CD14-positive monocyte (primary cell): ENCODE measurements at places on chromosomes 3 and 15. TPM values are rescaled to one million over a fixed set of nuclear protein-coding genes. Genes with fewer than 3 reads are reported as not detected.
A peak's percentile ranks its signal among the peaks of the same experiment; 100 is the strongest.

BRK1 gene
- polyA plus RNA-seq = 295 TPM

KNL1 gene
- polyA plus RNA-seq = 0.13 TPM

SUSD5 gene
- polyA plus RNA-seq = not detected

CKMT1B gene
- not detected for polyA plus RNA-seq

FEZF2 gene
- not detected in 2 replicates for polyA plus RNA-seq

ANKDD1A gene
- polyA plus RNA-seq = 0.90 TPM

BLM gene
- 0.69 TPM for polyA plus RNA-seq

GOLGA6A gene
- polyA plus RNA-seq = 0.03 TPM in 1 of 2 replicates, not detected in the other

PGBD4 gene
- 0.29 and 0.93 TPM in 2 replicates for polyA plus RNA-seq

DNA sequence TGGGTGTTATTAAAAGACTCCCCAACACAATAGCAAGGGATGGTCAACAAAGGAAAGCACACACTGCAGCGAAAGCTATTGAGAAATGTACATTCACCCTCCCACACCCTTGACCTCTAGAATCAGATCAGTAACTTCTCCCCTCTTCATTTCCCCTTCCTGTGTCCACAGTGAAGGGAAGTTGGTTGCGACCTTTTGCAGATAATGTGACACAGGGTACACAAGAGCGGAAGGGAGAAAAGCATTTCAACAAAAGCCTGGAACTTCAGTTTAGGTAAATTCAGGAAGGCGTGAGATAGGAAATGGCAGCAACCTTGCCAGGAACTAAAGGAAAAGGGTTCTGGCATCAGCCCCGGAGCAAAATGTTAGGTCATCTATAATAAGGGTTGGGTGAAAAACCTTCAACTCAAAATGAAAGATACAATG lies 899.8 kb downstream of the MCTP2 start:
- H3K4me3 ChIP-seq = no peak overlapping the region
- no peak for DNase-seq
- no peaks in the 10 kb centered on the region for H3K27me3 ChIP-seq
- H3K36me3 ChIP-seq = no peaks in the 10 kb centered on the region
- H3K27ac ChIP-seq = no peak overlapping the region

DNA sequence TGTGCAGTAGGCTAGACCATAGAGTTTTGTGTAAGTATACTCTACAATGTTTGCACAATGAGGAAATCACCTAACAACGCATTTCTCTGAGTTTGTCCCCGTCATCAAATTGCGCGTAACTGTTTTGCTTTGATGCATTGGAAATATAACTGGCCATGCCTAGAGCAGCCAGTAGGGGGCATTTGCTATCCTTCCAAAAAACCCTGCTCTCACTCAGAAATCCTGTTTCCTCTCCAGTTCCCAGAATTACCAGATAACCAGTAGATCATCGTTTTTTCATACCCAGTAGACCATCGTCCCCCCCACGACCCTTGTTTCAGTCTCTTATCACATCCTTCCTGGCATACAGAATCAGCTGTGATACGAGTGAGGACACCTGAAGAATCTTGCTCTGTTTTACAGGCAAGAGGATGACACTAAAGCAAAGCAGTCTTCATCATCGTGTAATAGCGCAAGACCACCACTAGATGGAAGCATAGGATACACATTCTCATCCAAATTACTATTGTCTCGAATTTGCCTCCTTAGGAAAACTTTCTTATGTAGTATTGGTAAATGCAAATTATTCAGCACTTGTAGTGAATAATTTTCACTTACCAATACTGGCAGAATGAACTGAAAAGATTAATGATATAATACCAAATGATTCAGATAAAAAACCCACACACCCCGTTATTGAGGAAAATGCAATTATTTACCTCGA lies 4.4 kb upstream of the GABRR3 start:
- H3K27me3 ChIP-seq = peaks cover 7% of the 10 kb centered on the region
- H3K36me3 ChIP-seq = no peaks in the 10 kb centered on the region
- H3K27ac ChIP-seq = no peak overlapping the region
- peak overlapping the region; percentile 45 for H3K4me3 ChIP-seq

- peaks cover 44% of the 10 kb centered on the region for H3K4me1 ChIP-seq
- DNase-seq = peak; percentile 64
- H3K27ac ChIP-seq = peak overlapping the region; percentile 28
- no peaks in the 10 kb centered on the region for H3K36me3 ChIP-seq
- peaks cover 39% of the 10 kb centered on the region for H3K27me3 ChIP-seq
These were observed 2.0 kb upstream of the CEMIP start for GRCh38 chr15:80777137-80777536.

- no peak for DNase-seq
- H3K27me3 ChIP-seq = no peaks in the 10 kb centered on the region
- H3K36me3 ChIP-seq = no peaks in the 10 kb centered on the region
- no peak overlapping the region for H3K27ac ChIP-seq
These were observed 75.3 kb downstream of the ZNF609 start for GRCh38 chr15:64535460-64536243.

DNA sequence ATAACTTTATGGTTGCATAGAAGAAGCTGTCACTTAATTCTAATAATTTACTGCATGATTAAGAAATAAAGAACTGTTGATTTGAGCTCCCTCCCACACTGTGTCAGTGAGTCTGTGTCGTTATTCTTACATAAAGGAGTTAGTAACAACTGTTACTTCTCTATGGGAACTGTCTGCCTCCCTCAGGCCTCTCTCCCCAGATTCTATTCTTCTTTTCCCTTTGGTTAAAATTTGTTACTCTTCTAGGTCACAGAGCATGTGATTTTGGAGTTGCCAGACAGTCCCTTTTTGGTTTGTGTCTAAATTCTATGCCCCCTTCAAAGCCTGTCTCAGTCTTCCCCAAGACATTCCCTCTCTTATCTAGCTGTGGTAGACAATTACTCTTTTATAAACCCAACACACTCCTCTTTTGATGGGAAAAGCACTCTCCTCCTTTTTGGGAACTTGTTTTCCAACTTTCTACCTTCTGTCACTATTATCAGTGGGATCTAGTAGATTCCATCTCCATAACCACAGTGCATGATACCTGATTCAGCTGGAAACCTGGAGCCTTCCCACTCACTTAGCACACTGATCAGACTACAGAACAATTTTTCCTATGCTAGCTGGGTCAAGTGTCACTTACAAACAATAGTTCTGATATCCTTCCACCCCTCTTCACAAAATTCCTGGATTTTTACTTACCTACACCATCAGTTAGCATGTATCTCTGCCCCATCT lies 422.1 kb upstream of the TGFBR2 start:
- H3K27me3 ChIP-seq = no peaks in the 10 kb centered on the region
- no peak overlapping the region for H3K4me3 ChIP-seq
- H3K27ac ChIP-seq = no peak overlapping the region
- DNase-seq = no peak

DNA sequence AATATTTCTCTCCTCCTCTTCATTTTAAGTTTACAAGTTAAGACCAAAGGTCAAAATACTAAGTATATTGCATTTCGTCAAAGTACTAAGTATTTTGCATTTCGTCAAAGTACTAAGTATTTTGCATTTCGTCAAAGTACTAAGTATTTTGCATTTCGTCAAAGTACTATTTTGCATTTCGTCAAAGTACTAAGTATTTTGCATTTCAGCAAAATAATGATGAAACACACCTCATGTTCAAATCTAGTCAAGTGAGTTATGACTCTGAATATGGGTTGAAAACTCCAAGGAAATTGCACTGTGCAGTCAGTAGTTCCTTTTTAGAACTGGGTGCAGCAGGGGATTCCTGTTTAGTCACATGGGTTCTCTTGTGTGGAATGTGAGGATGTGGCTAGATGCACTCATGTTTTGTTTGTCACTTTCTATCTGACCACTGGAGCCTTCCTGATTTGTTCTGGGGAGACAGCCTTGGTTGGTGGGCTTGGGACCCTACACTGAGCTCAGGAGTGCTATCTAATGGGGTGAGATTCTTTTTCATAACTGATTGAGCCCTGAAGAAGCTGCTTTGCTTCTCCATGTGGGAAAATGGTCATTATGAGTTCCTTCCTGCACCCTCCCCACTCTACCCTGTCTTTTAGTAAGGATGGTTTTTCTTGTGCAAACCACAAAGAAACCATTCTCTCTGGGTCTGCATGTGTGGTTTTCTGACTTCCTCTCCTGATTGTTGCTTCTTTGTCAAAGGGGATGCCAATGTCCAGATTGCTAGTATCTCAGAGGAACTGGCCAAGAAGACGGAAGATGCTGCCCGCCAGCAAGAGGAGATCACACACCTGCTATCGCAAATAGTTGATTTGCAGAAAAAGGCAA lies 73.4 kb downstream of the CCK start:
- peak; percentile 50 for DNase-seq
- H3K4me3 ChIP-seq = no peak overlapping the region
- H3K4me1 ChIP-seq = peaks cover 31% of the 10 kb centered on the region
- H3K27me3 ChIP-seq = no peaks in the 10 kb centered on the region

DNA sequence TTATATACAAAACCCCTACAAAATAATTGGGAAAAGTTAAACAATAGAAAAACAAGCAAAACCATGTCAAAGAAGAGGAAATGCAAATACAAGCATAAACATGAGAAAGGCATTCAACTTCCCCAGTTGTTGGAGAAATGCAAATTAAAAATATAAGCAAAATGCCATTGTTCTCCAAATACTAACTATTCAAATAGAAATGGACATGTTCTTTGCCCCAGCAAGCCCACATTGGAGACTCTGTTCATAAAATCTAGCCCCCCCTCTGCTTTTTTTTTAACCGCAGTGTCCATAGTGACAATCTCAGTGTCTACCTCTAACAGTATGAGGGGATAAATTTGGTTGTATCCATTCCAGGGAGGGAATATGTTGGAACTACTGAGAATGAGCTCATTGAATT lies 59.7 kb upstream of the LCTL start:
- no peak overlapping the region for H3K4me3 ChIP-seq
- DNase-seq = no peak
- H3K27me3 ChIP-seq = peaks cover 6% of the 10 kb centered on the region
- H3K36me3 ChIP-seq = no peaks in the 10 kb centered on the region
- peaks cover 16% of the 10 kb centered on the region for H3K4me1 ChIP-seq

GRCh38 chr3:71956716-71957115 lies 171.8 kb upstream of the PROK2 start:
- no peaks in the 10 kb centered on the region for H3K36me3 ChIP-seq
- peaks cover 8% of the 10 kb centered on the region for H3K27me3 ChIP-seq
- DNase-seq = no peak
- H3K4me3 ChIP-seq = no peak overlapping the region
- no peak overlapping the region for H3K27ac ChIP-seq
- H3K4me1 ChIP-seq = peaks cover 7% of the 10 kb centered on the region

GRCh38 chr3:159137949-159138348 lies 336.1 kb downstream of the MFSD1 start:
- H3K36me3 ChIP-seq = no peaks in the 10 kb centered on the region
- H3K4me1 ChIP-seq = no peaks in the 10 kb centered on the region
- H3K27me3 ChIP-seq = no peaks in the 10 kb centered on the region
- H3K27ac ChIP-seq = no peak overlapping the region

DNA sequence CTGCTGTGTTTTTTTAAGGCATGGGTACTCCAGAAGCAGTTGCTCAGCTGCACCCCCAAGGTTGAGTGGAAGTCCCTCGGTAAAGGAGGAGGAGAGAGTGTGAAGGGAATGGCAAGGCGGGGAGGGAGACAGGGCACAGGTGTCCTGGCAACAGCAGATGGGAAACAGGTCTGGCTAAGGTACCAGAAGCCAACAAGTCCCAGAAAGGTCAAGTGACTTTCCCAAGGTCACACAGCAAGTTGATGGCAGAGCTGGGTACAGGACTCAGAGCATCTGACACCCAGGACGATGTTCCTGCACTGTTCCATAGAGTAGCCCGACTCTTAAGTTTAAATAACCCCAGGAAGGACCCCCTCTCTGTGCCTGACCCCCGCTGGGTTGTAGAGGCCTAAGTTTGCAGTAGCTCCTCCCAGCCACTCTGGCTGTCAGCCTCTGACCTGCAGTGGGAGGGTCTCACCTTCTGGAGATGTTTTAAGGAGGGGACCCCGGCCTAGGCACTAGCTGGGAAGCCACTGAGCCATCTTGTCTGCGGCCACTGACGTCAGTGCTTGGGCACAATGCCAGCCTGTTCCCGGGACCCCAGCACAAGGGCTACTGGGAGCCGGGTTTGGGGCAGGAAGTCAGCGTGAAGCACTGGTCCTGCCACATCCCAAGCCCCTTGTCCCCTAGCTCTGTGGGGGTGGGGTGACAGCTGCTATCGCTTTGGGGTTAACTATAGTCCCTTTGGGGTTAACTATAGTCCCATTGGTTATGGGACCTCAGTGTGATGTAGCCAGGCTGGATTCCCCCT lies 10.5 kb downstream of the CSK start:
- H3K36me3 ChIP-seq = peaks cover 46% of the 10 kb centered on the region
- peaks cover 88% of the 10 kb centered on the region for H3K4me1 ChIP-seq
- no peak for DNase-seq
- H3K27ac ChIP-seq = peak overlapping the region; percentile 33

GRCh38 chr3:109924196-109924595 lies 586.9 kb upstream of the DPPA4 start:
- H3K36me3 ChIP-seq = no peaks in the 10 kb centered on the region

DNA sequence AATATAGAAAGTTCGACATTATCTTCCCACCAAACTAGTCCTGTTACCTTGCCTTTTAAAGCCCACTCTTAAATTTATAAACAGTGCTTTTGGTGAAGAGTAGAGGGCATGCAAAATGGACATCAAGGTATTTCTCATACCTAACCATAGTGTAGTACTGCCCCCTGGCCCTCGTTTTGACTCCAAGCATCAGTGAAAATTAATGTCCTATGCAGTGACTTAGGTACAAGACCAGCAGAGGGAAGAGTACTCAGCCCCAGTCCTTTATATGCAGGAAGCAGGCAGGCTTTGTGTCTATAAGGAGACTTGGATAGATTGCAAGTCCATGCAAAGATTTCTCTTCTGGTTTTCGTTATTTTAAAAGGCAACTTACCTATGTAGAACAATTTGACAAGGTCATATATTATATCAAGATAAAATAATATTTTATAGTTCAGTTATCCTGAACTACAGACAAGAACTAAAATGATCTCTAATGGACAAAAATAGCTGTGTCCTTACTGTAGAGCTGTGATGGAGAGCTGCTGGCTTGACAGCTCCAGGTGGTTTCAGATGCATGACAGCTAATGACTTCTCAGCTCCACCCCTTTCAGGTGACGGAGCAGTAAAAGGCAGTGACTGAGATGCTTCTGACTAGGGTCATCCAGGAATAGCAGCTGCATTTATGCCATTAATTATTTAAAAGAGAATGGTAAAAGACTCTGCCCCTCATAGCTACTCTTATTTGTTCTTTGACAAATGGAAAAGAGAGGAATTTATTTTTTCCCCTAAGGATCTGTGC lies 646.1 kb downstream of the SQOR start:
- H3K27ac ChIP-seq = no peak overlapping the region
- H3K36me3 ChIP-seq = no peaks in the 10 kb centered on the region
- DNase-seq = no peak
- no peak overlapping the region for H3K4me3 ChIP-seq

- H3K4me1 ChIP-seq = no peaks in the 10 kb centered on the region
- H3K27me3 ChIP-seq = no peaks in the 10 kb centered on the region
- no peak overlapping the region for H3K27ac ChIP-seq
- H3K4me3 ChIP-seq = no peak overlapping the region
- H3K36me3 ChIP-seq = no peaks in the 10 kb centered on the region
These were observed 805.5 kb downstream of the IGSF11 start for GRCh38 chr3:118229196-118229595.

- H3K27ac ChIP-seq = no peak overlapping the region
- H3K4me1 ChIP-seq = no peaks in the 10 kb centered on the region
- no peaks in the 10 kb centered on the region for H3K36me3 ChIP-seq
- DNase-seq = no peak
- H3K27me3 ChIP-seq = no peaks in the 10 kb centered on the region
These were observed 147.4 kb upstream of the ARHGEF26 start for GRCh38 chr3:153973722-153974265.

- H3K27me3 ChIP-seq = no peaks in the 10 kb centered on the region
- H3K4me1 ChIP-seq = peaks cover 12% of the 10 kb centered on the region
- H3K4me3 ChIP-seq = no peak overlapping the region
- no peaks in the 10 kb centered on the region for H3K36me3 ChIP-seq
- DNase-seq = no peak
- peak overlapping the region; percentile 8 for H3K27ac ChIP-seq
These were observed 17.9 kb downstream of the SHF start for GRCh38 chr15:45169608-45170480.
